Stimulated activated CD4-positive, alpha-beta T cell treated with anti-CD3 and anti-CD28 coated beads, Interleukin-1b, Interleukin-23, amount 100 ng/mL, for 1 hour (primary cell): ENCODE measurements at places on chromosomes 6 and 20.

DNA sequence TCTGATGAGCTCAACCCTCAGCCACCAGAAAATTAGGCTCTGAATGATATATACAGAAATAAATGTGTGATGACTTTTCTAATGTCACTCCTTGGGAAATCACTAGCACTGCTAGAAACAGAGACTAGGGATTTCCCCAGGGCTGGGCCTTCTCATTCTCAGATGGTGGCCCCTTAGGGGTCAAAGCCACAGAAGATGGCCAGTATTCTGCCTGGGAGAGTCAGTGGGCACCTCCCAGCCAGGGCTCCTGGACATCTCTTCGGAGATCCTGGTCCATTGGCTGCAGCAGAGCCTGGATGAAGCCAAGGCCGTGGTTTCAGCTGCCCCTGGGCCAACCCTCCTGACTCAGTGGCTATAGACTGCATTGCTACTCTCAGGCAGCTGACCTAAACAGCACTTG lies 276.9 kb upstream of the SUPT3H start:
- DNase-seq = no peak

- no peak for DNase-seq
These were observed 115.7 kb downstream of the AIG1 start for GRCh38 chr6:143176090-143177021.

- no peak for DNase-seq
These were observed 14.3 kb upstream of the FOXP4 start for GRCh38 chr6:41531591-41532582.

GRCh38 chr6:111711476-111711875 lies 105.8 kb upstream of the TRAF3IP2 start:
- no peak for DNase-seq

DNA sequence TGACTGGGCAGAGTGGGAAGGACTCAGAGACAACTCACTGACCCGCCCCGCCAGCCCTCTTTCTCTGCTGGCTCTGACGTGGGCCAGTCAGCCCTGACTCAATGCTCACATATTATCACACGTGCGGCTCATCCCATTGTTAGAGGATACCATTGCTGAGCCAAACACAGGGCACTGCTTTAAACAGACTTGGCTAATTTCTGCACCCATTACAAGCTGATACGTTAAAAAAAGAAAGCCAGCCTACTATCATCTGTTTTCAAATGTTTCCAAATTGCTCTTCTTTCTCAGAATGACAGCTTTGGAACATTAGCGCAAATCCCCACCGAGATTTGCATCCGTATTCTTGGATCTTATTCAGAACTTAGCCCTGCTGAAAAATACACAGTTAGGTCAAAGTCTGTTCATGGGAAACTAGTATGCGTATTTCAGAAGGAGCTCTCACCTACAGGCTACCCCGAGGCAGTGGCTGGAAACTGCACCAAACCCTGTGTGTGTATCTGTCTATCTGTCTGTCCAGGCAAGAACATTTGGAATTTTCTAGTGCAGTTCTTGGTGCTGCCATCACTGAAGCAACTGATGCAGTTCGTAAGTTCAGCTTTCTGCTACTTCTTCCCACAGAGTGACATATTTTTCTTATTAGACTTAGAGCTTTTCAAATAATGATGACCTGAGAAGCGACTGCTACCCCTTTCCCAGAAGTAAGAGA lies 32.8 kb downstream of the RAMACL start:
- no peak for DNase-seq

- DNase-seq = no peak
These were observed 12.4 kb downstream of the SLC52A3 start for GRCh38 chr20:755941-756340.

GRCh38 chr20:37895166-37895565 lies 7.8 kb upstream of the VSTM2L start:
- DNase-seq = no peak

DNA sequence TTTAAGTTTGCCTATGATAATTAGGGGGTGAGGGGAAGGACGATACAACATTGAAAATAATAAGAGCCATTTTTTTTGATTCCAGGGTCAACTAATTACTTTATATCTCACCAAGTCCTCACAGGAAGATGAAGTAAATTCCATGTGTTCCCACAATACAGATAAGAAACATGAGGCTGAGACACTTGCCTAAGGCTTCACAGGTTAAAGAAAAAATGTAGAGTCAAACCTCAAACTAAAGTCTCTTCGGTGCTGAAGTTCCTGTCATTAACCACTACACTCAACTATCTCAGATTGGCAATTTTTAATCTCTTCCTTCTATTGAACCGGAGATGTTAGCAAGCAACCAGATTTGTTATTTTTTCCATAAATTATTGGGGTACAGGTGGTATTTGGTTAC lies 33.0 kb downstream of the MRAP2 start:
- DNase-seq = no peak

DNA sequence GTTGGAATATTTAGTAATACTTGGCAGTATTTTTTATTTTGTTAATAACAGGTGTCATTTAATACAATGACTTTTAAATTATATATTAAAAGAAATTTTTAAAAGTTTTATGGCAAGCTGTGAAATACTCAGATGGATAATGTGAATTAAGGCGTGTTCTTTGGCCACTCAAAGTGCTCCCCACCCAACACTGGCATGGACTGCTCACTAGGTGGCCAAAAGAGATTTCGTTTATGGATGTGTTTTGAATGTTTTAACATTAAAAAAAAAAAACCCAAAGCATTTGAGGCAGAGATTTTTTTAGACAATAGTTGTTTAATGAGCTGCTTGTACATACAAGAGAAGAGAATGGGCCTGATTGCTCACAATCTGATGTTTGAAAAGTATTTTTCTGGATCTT lies 86.5 kb downstream of the QKI start:
- DNase-seq = no peak

GRCh38 chr6:2885967-2886735 lies 17.0 kb downstream of the SERPINB9 start:
- DNase-seq = no peak

DNA sequence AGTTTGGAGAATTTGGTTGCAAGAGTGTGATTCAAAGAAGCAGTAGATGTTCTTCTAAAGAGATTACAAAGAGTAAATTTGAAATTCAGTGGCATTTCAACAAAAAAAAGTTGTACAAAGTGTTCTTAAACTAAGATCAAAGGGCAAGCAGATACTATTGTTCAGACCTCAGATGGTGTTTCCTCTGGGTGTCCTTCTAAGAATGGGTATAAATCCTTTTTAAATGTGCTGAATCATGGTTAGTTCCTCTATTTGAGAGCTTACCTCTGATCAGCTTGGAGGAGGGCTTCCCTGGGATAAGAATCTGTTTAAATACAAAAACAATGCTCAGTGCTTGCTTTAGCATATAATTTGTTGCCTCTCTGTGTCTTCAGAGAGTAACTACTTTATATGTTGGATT lies 6.3 kb downstream of the BMP6 start:
- no peak for DNase-seq

GRCh38 chr6:125904871-125905270 lies 51.7 kb upstream of the HINT3 start:
- DNase-seq = no peak

- DNase-seq = no peak
These were observed 325.4 kb downstream of the QKI start for GRCh38 chr6:163739966-163740365.

DNA sequence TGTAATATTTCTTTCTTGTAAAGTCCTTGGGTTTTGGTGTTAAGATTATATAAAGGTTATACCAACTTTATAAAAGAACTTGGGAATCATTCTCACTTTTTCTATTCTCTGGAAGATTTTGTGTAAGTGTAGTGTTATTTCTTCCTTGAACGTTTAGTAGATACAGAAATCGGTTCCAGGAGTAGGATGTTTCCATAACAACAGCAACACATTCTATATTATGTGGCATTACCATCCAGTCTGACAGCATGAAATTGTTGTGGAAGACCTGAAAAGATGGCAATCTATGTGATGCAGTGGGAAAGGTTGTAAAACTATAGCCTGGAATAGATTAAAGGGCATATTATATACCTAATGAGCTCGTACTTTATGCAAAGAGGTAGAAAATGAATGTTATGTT lies 13.8 kb downstream of the ECT2L start:
- no peak for DNase-seq

DNA sequence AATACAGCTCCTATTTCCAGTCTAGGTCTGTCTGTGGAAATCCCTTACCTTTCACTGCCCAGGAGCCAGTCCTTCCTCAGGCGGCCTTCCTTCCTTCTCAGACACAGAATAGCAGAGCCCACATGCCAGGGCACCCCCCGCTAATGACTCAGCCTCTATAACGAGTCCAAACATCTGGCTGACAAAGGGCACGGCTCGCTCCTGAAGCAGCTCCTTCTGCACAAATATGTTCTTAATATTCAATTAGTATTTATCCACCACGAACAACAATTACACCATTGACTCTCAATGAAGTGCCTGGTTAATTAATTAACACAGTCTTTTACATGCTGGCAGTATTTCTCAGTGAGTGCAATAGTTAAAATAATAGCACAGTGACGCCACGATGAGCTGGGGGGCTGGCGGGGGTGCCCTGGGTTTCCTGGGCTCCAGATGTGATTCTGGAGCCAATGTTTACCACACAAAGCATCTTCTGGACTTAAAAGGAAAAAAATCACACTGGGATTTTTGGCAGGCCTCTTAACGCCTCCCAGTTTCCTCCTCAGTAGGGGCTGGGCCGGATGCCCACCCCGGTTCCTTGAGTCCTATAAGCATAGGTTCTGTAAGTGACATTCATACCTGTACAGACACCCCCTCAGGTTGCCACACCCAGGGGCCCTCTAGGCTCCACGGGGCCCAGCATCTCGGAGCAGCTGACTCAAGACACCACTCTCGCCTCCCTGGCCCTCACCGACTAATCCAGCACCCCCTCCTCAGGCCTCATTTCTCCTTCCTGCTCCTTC lies 158.6 kb upstream of the MLN start:
- DNase-seq = no peak

DNA sequence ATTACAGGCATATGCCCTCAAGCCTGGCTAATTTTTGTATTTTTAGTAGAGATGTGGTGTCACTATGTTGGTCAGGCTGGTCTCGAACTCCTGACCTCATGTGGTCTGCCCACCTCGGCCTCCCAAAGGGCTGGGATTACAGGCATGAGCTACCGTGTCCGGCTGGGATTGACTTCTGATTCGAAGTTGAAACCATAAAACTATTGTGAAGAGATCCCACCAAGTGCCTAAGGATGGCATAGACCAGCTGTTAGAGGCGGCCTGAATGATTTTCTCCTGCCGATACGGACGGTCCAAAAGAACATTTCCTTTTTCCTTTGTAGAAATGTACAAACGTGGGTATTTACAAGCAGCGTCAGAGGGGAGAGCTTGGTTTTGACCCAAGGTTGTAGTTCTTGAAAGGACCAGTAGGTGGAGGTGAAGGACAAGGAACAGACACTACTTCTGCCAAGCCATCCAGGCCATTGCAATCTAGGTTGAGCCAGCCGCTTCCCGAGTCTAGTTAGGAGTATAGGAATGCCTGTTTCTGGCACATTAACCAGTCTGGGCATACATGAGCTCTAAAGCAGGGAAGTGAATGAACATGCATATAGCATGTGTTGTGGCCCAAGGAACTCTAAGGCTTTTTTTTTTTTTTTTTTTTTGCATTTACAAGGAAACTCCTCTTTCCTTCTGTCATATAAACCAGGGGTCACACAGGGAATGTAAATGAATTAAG lies 29.0 kb downstream of the MOCS3 start:
- peak; percentile 19 for DNase-seq

- no peak for DNase-seq
These were observed 28.2 kb downstream of the POPDC3 start for GRCh38 chr6:105151644-105152043.

DNA sequence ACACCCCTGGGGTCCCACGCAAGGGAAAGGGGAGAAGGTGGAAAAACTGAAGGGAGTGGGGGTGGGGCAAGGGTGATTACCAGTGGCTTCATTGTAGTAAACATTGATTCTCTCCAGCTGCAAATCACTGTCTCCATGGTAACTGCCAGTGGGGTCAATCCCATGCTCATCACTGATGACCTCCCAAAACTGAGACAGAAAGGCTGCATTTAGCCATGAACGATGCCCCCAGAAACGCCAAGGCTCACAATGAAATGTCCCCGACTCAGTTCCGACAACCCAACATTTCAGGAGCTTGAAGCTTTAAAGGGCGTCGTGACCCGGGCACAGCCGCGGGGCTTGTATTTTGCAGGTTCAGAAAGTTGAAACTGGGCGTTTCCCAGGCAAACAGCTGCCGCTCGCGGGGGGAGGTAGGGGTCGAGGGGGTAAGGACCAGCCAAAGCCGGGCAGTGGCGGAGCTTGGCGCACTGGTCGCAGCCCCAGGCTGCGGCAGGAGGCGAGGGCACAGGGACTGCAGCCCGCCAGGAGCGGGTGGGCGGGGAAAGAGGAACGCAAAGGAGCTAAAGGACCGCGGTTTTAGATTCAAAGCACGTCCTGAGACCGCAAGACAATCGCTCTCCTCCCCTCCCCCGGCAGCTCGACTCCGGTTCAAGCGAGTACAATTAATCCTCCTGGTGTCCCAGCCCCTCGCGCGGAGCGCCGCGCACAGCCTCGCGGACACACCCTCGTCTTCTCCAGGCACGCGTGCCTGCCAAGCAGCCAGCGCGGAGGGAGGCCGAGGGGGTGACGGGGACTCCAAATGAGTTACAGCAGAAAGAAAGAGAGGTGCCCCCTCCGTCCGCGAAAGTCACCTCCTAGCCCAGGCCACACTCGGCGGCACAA lies 731 bp downstream of the TUBB2B start:
- no peak for DNase-seq

DNA sequence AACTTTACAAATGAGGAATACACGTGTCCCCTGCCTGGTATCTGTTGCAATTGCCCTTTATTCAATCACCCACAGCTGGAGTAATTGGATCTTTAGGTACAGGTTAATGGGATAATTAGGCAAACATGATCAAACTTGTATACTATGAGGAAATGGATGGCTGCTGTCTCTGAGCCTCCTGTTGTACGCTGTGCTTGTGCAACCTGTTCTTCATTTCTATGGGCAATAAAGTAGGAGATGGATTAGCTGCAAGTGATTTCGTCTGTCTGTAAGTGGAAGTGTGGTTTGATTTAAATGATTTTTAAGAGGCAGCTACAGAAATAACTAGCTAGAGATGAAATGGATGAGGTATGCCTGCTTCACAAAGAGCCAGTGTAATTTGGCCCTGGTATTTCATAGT lies 474.1 kb downstream of the RNF144B start:
- DNase-seq = no peak

- DNase-seq = no peak
These were observed 208.0 kb upstream of the KCNQ5 start for GRCh38 chr6:72413884-72414283.

DNA sequence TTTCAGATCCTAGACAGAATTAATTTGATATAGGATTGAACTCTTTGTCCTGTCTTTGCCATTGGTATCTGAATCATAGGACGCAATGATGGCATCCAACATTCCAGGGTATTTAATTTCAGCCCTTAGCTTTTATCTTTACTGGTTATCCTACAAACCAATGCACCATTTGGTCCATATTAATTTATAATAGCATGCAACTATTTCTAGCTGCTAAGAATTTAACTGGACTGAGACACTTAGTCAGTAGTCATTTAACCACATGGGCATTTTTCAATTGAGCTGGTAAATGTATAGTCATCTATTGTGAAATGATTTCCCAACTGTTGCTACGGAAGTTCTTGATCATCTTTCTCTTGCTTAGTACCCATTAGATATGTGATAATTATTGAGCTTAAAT lies 141.1 kb downstream of the CD164 start:
- no peak for DNase-seq

GRCh38 chr6:131163886-131164285 lies 28.6 kb downstream of the AKAP7 start:
- DNase-seq = no peak
